Stimulated activated CD8-positive, alpha-beta memory T cell treated with anti-CD3 and anti-CD28 coated beads, Interleukin-4, amount 100 ng/mL, for 1 hour (primary cell): ENCODE measurements at places on chromosomes 2 and 18.

DNA sequence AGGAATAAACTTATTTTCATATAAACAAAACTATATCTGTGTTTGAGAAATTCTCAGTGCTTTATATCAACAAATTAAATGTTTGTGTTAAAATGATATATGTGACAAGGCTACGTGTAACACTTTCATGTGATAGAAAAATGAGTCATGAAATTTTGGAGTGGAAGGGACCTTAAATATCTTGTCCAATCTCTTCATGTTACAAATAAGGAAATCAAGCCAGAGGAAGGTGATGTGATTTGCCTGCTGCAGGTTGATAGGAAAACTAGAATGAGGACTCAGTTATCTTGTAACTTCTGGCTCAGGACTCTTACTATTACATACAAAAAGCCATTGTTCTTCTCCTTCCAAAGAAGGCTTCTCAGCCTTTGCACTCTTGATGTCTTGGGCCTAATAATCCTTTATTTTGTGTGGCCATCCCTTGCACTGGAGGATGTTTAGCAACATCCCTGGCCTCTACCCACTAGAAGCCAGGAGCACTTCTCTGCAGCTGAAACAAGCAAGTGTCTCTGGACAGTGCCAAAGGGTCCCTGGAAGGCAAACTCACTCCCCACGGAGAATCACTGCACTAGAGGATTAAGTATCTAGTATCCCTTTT lies 43.0 kb upstream of the NARS1 start:
- DNase-seq: no peak

DNA sequence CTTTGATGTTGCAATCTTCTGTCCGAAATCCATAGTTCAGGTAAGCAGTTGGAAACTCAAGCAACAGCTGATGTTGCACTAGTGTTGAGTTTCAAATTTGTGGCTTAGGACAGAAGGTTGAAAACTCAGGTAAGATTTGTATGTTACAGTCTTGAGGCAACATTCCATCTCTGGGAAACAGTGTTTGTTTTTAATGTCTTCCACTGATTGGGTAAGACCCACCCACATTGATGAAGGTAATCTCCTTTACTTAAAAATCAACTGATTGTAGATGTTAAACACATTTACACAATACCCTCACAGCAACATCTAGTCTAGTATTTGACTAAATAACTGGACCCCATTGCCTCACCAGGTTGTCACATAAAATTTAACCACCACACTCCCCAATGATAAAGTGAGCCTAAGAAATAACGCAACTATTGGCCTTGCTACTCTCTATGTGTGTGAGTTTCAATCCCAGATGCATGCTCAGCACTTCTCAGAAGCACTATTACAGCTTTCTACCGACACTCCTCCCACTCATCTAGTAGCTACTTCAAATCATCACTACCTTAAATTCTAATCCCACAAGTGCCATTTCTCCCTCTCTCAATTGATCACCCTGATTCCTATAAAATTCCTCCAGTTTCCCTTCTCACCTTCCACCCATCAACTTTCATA lies 164.0 kb downstream of the MBD2 start:
- no peak for DNase-seq

- no peak for DNase-seq
Observed at GRCh38 chr2:86615596-86615995, 8.1 kb downstream of the RNF103 start.

DNA sequence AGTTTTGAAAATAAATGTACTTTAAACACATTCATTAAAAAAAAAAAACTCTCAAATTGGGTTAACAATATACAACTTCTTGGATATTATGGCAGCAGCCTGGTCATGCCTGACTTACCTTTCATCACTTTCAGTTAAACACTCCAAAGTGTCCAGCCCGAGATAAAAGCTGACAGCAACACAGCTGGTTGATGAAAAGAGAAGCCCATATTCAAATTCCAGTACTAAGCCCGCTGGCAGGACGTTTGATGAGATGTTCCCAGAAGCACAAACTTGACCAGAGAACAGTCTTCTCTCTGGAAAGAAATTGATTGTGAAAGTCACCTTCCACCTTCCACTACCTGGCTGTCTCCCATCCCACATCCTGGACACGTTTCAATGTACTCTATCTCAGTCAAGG lies 586.3 kb downstream of the TDRD15 start:
- DNase-seq: no peak

DNA sequence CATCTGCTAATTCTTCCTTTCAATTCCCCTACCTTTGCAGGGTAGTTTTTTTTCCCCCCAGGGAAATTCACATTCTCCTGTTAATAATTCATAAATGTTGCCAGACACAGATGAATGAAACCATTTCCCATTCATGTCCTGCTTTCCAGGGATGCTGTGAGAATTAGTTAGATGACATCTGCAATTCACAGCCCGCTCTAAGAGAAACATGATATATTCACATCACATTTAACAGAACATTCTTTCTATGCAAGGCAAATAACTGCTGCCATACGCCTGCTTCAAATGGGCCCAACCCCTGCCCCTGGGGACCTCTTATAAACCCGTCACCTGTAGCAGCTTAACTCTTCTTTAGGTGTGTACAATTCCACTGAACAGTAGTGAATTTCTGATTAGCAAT lies 110.6 kb upstream of the CTAGE1 start:
- DNase-seq: no peak

DNA sequence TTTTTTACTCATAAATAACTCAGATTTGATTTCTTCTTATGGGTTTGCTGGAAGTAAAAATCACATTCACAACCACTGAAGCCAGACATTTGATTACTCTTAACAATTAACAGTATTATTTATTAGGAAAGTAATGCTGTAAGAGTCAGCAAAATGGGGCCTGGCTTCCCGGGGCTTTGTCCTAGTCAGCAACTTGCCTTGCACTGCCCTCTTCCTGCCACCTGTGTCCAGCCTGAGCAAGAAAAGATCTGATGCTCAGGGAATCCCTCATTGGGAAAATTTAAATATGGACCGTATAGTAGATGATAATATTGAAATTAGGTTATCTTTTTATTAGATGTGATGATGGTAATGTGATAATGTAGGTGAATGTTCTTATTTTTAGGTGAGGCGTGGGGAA lies 30.8 kb upstream of the ACYP2 start:
- no peak for DNase-seq

GRCh38 chr2:77578354-77578753 lies 56.2 kb upstream of the LRRTM4 start:
- no peak for DNase-seq

- DNase-seq: no peak
Observed at GRCh38 chr2:9647884-9648283, 17.1 kb upstream of the YWHAQ start.

GRCh38 chr2:217484046-217484445 lies 518.7 kb downstream of the TNS1 start:
- no peak for DNase-seq

DNA sequence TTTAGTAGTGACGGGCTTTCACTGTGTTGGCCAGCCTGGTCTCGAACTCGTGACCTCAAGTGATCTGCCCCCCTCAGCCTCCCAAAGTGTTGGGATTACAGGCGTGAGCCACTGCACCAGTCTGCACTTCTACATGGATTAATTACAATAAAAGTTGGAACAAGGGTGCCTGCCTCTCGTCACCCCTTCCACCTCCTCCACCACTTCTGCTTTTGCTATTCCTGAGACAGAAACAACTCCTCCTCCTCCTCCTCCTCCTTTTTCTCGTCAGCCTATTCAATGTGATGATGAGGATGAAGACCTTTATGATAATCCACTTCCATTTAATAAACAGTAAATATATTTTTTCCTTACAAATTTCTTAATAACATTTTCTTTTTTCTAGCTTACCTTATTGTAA lies 35.2 kb downstream of the SRBD1 start:
- DNase-seq: no peak

DNA sequence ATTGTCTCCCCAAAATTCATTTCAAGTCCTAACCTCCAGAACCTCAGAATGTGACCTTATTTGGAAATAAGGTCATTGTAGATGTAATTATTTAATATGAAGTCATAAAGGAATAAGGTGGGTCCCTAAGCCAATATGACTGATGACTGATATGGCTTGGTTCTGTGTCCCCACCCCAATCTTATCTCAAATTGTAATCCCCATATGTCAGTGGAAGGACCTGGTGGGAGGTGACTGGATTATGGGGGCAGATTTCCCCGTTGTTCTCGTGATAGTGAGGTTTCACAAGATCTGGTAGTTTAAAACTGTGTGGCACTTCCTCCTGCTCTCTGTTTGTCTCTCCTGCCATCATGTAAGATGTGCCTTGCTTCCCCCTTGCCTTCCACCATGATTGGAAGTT lies 43.0 kb upstream of the BCL11A start:
- DNase-seq: no peak

DNA sequence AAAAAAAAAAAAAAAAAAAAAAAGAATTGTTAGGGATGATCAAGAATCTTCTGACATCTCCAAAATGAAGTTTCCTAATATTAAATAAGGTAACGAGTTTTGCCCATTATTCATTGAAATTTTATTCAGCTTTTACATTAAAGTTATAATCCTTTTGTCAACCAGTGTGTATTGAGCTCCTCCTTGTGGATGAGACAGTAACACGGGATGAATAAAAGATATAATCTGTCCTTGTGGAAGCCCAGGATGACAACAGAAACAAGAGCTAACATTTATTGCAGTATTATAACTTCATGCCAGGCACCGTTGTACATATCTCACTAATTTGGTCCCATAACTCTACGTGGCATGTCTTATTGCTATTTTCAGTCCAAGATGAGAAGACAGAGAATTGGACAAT lies 33.4 kb upstream of the SERPINB7 start:
- no peak for DNase-seq

DNA sequence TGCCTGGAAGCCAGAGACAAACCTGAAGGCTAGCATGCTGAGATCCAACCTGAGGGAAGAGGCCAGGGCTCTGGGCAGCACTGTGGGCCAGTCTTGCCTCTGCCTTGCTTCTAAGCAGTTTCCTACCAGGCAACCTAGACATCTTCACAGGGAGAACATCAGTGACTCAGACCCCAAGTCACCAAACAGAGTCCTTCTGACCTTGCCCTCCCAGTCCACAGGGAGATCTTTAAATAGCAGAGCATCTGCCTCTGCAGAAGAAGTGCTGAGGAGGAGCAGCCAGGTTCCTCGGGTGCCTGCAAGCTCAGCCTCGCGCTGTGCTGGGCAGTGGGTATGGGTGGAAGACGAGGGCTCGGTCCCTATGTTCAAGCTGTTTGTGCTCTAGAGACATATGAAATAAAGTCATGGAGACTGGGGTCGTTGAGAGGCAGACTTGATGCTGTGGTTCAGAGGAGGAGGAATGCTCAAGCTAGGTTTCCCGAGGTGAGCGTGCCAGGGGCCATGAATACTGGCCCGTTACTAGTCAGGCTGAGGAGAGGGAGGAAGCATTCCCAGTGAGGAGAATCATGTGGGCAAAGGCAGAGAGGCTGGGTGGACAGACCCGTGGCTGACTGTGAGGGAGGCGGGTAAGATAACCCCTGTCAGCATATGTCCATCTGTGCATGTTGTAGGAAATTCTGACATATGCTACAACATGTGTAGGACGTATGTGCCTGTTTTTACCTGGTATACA lies 66.5 kb downstream of the BOLA3 start:
- no peak for DNase-seq

DNA sequence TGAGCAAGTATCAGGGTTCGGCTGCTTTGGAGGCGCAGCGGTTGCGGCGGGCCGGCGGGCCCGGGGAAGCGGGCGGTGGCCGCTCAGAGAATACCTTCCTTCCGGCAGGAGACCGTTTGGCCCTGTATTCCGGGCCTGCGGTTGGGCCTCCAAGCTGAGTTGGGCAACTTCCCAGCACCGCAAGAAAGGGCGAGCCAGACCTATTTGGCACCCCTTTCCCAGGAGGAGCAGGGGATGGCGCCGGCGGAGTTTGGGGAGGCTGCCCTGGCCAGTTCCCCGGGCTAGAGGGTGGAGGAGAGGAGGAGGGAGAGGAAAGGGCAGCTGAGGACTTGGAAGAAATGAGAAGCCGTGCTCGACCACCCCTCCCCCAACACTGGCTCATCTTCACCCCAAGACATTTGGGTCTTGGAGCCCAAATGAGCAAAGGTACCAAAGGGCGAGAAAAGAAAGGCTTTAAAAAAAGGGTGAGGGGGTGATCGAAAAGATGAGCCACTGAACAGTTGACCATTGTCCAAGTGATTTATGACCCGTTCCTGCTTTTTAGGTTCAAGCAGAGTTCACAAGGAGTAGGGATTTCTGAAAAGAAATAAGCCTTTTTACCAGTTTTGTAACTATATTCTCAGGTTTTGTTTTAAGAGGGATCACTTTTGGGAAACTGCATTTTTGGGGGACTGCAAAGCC lies 8.4 kb downstream of the HOXD3 start:
- DNase-seq: no peak

GRCh38 chr2:160175169-160176134 lies 24.6 kb downstream of the ITGB6 start:
- no peak for DNase-seq

DNA sequence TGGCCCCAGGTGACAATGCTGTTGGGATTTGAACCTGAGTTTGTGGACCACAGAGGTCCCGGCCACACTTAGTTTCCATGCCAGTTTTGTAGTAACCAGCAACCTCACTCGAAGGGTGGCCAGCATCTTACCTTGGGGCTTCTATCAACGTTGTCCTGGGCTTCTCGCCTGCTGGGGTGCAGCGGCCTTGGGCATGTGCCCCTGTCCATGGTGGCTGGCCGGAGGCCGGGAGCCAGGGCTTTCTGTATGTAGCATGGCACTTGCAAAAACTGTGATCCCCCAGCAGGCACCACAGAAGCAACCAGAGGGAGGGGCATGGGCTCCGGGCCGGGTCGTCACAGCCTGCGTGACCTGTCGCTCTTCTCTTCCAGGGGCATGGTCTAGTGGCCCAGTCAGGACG lies 51.7 kb downstream of the ODC1 start:
- no peak for DNase-seq

DNA sequence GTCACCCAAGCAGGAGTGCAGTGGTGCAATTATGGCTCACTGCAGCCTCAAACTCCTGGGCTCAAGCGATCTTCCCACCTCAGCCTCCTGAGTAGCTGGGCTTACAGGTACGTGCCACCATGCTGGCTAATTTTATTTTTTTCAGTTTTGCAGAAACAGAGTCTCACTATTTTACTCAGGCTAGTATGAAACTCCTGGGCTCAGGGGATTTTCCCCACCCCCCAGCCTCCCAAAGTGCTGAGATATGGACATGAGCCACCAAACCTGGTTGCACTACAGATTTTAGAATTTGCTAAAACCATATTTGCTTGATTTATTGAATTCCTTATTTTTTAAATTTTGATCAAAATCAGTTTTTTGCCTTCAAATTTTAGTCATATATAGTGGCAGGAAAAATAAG lies 1553.4 kb downstream of the LRP1B start:
- no peak for DNase-seq

DNA sequence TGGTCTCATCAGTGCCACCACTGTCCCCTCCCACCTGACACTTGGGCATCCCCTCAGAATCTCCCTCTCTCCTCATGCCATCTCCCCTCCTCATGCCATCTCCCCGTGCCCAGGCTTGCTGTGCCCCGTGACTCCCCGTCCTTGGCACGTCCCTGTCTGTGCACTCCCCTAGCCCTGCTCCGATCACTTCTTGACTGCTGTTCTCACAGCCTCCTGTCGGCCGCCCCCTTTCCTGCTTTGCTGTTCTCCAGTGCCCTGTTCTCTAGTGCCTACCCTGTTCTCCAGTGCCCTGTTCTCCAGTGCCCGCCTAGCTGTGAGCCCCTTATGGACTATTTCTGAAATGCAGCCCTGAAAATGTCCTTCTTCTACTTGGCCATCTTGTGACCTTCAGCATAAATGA lies 253.8 kb downstream of the ALPK2 start:
- no peak for DNase-seq

- no peak for DNase-seq
Observed at GRCh38 chr2:173851141-173851641, 114.0 kb downstream of the SP3 start.
